ENCODE measurements at places on chromosomes 11 and 22. TPM values are rescaled to one million over a fixed set of nuclear protein-coding genes. Genes with fewer than 3 reads are reported as not detected.

The HEPN1 gene
- not detected for total RNA-seq

GRCh38 chr11:47373876-47374719 lies 4.2 kb downstream of the SPI1 start:
- peak; percentile 83 for DNase-seq

- no peak for DNase-seq
These were observed 38.2 kb downstream of the KIAA0930 start for GRCh38 chr22:45202333-45203149.

- DNase-seq = no peak
These were observed 12.4 kb downstream of the ATP5MGL start for GRCh38 chr22:42627981-42628380.

GRCh38 chr11:122664188-122664587 lies 8.7 kb downstream of the UBASH3B start:
- DNase-seq = no peak

GRCh38 chr11:32154275-32154674 lies 63.4 kb downstream of the RCN1 start:
- no peak for DNase-seq

DNA sequence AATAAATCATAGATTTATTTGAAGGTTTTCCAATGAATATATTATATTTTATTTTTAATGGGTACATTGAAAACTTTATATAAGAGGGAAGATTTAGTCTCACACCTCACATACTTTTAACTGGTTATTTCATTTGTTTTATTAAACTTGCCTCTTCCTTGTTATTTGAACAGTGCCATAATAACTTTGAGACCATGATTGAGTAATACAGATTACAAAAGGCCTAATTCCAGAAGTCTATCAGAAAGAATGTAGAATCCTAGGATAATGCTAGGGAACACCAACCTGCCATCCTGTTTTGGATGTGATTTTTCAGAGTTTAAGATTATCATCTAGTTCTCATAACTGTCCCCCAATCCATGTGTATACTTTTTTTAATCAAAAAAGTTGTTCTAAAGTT lies 102.7 kb upstream of the BIRC3 start:
- no peak for DNase-seq
